T-helper 17 cell (primary cell): ENCODE measurements at places on chromosomes 1 and 21.
A peak's percentile ranks its signal among the peaks of the same experiment; 100 is the strongest.

DNA sequence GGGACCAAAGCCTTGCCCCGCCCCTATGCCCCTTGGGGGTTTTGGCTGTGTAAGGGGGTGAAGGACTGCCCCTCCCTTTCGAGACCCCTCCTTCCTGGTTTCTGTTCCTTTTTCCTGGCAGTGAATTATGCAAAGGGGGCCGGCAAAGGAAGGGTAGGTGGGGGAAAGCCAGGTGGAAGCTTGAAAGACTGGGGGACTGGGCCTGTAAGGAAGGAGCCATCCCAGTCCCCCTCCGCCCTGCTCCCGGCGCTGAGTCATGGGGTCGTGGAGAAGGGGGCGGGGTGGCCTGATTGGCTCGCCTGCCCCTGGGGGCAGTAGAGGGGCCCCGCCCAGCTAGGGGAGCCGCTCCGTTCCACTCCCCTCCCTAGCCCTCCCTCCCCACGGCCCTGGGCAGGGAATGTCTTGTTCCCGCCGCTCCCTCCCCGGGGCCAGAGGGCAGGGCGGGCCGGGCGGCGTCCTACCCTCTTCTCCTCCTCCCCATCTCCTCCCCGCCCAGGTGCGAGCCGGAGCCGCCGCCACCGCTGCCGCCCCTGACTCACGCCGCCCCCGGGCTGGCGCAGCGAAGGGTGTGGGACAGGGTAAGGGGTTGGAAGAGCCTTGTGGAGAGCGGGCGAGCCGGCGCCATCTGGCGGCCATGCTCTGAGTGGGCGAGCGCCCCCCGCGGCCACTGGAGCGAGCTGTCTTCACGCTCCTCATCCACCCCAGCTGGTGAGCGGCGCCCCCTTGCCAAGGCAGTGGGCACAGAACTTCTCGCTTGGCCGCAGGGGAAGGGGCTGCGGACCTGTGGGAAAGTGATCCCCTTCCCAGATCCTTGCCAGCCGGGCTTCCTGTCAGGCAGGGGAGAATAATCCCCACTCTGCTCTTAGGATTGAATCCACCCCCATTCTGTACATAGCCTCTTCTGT is 14.7 kb downstream of the ZBTB7B start:
- no peaks in the 10 kb centered on the region for H3K27me3 ChIP-seq
- peak overlapping the region; percentile 87 for H3K4me3 ChIP-seq
- peak; percentile 84 for DNase-seq
- peak overlapping the region; percentile 88 for H3K27ac ChIP-seq
- H3K36me3 ChIP-seq, result peaks cover 2% of the 10 kb centered on the region

- H3K4me1 ChIP-seq, result peaks cover 27% of the 10 kb centered on the region
- H3K36me3 ChIP-seq, result peaks cover 5% of the 10 kb centered on the region
- peak within 1 kb of the TSS; percentile 96 for H3K27ac ChIP-seq
- DNase-seq, result peak; percentile 88
- H3K4me3 ChIP-seq, result peak within 1 kb of the TSS; percentile 98
Measured at GRCh38 chr1:180154325-180155181, at the start of gene QSOX1. Gene QSOX1, plus strand, starts transcription at chr1:180154869. Its CDS starts 39 bp downstream, at chr1:180154908.

DNA sequence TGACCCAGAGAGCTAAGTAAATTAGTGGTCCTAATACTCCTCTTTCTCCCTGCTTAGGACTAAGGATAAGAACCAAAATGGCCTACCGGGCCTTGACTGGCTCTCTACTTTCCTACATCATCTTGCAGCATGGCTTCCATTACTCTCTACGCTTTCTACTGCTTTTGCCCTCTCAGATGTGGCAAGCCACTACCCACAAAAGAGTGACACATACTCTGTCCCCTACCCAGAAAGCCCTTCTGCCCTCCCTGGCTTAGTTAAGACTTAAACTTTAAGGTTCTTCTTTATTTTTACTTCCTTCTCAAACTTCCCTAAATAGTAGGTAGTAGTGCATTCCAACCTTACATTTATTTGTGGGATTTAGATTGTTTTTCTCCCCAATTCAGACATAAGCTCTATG is 228.1 kb downstream of the TPR start:
- no peak for DNase-seq
- no peaks in the 10 kb centered on the region for H3K27me3 ChIP-seq
- H3K36me3 ChIP-seq, result no peaks in the 10 kb centered on the region

DNA sequence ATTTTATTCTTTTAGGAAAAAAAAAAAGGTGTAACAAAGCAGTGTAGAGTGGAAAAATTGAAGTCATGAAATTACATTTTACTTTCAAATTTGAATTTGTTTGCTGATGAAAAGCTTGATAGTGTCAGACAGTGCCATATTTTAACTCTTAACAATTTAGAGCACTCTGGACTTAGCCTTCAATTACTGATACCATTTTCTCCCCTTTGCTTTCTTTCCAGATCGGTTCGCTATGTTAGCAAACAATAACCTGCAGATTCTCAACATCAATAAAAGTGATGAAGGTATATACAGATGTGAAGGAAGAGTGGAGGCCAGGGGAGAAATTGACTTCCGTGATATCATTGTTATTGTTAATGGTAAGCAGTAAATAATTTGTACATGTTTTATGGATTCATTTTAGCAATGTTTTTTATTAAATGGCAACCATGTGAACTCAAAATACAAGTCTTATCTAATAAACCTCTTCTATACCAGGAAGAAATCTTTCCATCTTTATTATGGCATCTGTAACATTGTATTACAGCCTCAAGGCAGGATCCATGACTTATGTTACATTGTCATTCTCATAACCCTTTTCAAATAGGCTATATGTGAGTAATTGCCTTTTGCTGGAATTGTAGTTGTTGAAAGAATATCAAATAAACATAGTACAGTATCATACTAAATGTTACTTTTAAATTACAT is 293.8 kb downstream of the NCAM2 start:
- no peaks in the 10 kb centered on the region for H3K4me1 ChIP-seq
- H3K27ac ChIP-seq, result no peak overlapping the region
- H3K36me3 ChIP-seq, result no peaks in the 10 kb centered on the region
- no peaks in the 10 kb centered on the region for H3K27me3 ChIP-seq
- DNase-seq, result no peak

DNA sequence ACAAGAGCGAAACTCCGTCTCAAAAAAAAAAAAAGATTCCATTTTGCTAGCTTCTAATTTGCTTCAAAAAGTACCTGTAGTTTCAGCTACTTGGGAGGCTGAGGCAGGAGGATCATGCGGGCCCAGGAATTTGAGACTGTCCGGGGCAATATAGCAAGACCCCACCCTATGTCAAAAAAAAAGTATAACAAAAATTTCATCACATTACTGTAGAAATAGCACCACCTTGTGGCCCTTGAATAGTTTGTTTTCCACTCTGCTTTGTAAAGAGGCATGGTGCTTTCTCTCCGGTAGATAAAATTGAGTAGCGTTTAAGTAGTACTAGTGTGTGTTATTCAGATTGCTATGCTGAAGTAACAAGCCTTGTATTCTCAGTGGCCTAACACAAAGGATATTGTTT is 18.2 kb upstream of the MSTO1 start:
- H3K27ac ChIP-seq, result no peak overlapping the region
- no peaks in the 10 kb centered on the region for H3K27me3 ChIP-seq
- no peak for DNase-seq
- H3K4me3 ChIP-seq, result no peak overlapping the region
- no peaks in the 10 kb centered on the region for H3K36me3 ChIP-seq

DNA sequence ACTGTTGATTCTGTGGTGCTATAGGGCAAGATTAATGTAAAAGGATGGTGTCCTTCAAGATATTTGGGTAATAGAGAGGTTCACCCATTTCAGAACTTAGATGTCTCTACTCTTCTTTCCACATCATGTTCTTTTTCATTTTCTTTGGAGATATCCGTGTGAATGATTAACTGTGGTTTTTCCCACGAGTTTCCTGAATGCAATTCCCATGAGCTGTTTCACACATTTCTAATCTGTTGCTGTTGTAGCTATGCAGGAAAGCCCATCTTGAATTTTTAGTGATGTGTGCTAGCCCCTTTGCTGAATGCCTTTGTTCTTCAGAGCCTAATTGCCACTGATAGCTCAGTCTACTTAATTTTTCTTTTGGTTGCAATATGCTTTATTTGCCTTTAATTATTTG is 27.6 kb downstream of the SNX27 start:
- no peak overlapping the region for H3K4me3 ChIP-seq
- peak overlapping the region; percentile 39 for H3K27ac ChIP-seq
- peaks cover 6% of the 10 kb centered on the region for H3K36me3 ChIP-seq
- no peaks in the 10 kb centered on the region for H3K27me3 ChIP-seq
- H3K4me1 ChIP-seq, result peaks cover 18% of the 10 kb centered on the region

- no peaks in the 10 kb centered on the region for H3K27me3 ChIP-seq
- peaks cover 11% of the 10 kb centered on the region for H3K36me3 ChIP-seq
- H3K27ac ChIP-seq, result no peak overlapping the region
Measured at GRCh38 chr1:100188617-100189016, 10.6 kb upstream of the LRRC39 start.

DNA sequence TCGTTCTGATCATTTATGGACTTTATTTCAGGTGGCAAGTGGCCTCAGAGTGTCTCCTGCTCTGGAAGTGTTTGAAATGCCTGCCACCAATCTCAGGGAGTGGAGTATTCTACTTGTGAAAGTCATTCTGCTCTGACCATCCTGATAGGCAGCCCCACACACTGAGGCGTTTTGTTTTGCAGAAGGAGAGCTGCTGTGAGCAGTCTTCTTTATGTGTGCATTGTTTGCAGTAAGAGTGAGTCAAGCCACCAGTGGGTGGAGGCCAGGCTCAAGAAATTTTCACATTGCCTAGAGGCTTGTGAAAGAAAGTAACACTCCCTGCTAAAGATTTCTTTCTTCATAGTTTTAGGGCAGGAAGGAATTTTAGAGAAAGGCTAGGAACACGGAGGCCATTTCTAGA is 204.4 kb downstream of the SLC35F3 start:
- no peaks in the 10 kb centered on the region for H3K36me3 ChIP-seq
- DNase-seq, result no peak
- H3K4me3 ChIP-seq, result no peak overlapping the region
- no peak overlapping the region for H3K27ac ChIP-seq

- peaks cover 23% of the 10 kb centered on the region for H3K4me1 ChIP-seq
- H3K36me3 ChIP-seq, result no peaks in the 10 kb centered on the region
- H3K27ac ChIP-seq, result no peak overlapping the region
- DNase-seq, result no peak
- no peak overlapping the region for H3K4me3 ChIP-seq
Measured at GRCh38 chr21:43925096-43925481, 60.1 kb downstream of the AGPAT3 start.

GRCh38 chr1:201751872-201752271 is 77.1 kb upstream of the IPO9 start:
- H3K4me1 ChIP-seq, result peaks cover 18% of the 10 kb centered on the region
- H3K36me3 ChIP-seq, result peaks cover 5% of the 10 kb centered on the region
- no peak overlapping the region for H3K27ac ChIP-seq

- no peaks in the 10 kb centered on the region for H3K27me3 ChIP-seq
- no peaks in the 10 kb centered on the region for H3K36me3 ChIP-seq
- no peak for DNase-seq
- H3K27ac ChIP-seq, result no peak overlapping the region
- H3K4me3 ChIP-seq, result no peak overlapping the region
Measured at GRCh38 chr21:35071347-35071746, 22.2 kb upstream of the RUNX1 start.

DNA sequence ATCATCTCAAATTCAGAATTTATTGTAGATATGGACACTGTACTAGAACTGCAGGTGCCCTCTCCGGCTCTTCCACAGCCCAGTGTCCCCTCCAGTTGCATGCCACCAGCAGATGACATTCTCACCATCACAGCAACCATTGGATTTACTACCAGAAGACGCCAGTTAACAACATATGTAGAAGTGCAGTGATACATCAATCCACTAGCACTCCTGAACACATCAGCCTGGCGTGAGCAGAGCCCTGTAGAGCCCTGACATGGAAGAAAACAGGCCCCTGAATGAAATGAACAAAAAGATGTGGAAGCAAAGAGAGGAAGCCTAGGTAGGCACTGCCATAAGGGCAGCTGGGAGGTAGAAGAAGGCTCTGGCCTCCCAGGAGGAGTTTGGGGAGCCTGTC is 73.1 kb upstream of the GALNT2 start:
- no peak for DNase-seq
- no peak overlapping the region for H3K4me3 ChIP-seq
- H3K27me3 ChIP-seq, result peaks cover 19% of the 10 kb centered on the region
- no peaks in the 10 kb centered on the region for H3K36me3 ChIP-seq
- no peak overlapping the region for H3K27ac ChIP-seq
- H3K4me1 ChIP-seq, result no peaks in the 10 kb centered on the region
